ENCODE measurements at places on chromosomes 5 and 9.

DNA sequence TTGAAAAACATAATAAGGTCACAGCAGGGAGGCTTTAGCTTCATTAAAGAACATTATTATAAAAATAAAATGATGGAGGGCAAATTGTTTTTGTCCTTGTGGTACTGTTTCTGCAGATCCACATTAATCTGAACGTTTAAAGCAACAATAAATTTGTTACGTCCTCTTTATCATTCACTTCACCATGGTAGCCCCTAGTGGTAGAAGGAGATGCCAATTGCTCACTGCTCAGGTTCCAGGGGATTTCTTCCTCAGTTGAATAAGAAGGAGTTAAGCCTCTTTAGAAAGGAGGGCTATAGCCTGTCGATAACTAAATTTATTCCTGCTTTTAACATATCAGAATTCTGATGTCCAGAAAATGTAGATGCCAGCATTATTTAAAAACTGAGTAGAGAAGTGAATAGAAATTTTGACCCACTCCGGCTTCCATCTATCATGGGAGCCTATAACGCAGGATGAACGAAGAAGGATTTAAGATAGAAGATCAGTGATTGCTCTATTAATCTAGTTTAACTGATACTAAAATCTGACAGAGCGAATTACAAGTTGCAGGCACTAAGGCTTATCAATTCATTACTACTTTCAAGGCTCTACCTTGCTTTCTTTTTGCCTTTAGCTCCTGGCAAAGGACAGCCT is 692.3 kb downstream of the PTPRD start:
- DNase-seq, result no peak

- no peak for DNase-seq
These were observed 81.6 kb downstream of the KCNIP1 start for GRCh38 chr5:170585273-170585948.

GRCh38 chr9:100430286-100430940 is 3.5 kb downstream of the MSANTD3 start:
- DNase-seq, result no peak

- no peak for DNase-seq
These were observed 8.9 kb downstream of the WDR5 start for GRCh38 chr9:134144801-134145200.

DNA sequence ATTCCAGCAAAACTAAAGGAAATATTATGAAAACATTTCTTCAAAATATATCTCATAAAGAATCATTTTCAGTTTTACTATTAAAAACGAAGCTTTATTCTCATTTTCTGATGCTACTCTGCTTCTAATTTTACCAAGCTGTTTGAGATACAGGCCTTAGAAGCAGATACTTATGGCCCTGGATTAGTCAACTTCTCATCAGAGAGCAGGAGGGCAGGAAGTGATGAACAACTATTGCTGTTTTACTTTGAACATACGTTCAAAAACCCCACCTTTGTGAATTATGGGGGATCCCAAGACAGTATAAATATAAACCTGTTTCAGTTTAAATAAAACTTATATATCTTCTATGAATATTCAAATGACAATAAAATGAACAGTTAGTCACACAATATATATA is 16.0 kb downstream of the MPDZ start:
- DNase-seq, result no peak

All from CD4-positive, alpha-beta T cell treated with Interleukin-4 for 1 hour (primary cell).